ENCODE measurements at places on chromosomes 6 and 20.
A peak's percentile ranks its signal among the peaks of the same experiment; 100 is the strongest.

DNA sequence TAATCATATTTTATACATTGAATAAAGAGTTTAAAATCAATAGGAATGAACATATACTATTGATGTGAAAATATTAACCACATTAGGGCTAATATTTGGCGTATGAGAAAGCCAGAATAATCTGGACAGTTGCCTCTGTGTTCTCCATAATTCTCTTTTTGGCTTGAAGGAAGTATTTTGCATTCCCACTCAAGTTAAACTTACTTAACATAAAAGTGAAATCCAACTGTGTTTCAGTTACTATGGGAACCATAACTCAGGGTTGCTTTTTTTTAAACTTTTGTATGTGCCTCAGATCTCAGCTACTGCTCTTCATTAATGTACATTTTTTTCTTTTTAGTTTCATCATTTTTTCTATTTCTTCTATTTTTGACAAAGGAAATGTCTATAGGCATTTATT is 479.8 kb downstream of the NKAIN2 start:
- DNase-seq: no peak

- no peak for DNase-seq
Measured at GRCh38 chr6:130223508-130223907, 757 bp upstream of the SAMD3 start.

- DNase-seq: no peak
Measured at GRCh38 chr6:127716465-127716864, 139.5 kb downstream of the C6orf58 start.

DNA sequence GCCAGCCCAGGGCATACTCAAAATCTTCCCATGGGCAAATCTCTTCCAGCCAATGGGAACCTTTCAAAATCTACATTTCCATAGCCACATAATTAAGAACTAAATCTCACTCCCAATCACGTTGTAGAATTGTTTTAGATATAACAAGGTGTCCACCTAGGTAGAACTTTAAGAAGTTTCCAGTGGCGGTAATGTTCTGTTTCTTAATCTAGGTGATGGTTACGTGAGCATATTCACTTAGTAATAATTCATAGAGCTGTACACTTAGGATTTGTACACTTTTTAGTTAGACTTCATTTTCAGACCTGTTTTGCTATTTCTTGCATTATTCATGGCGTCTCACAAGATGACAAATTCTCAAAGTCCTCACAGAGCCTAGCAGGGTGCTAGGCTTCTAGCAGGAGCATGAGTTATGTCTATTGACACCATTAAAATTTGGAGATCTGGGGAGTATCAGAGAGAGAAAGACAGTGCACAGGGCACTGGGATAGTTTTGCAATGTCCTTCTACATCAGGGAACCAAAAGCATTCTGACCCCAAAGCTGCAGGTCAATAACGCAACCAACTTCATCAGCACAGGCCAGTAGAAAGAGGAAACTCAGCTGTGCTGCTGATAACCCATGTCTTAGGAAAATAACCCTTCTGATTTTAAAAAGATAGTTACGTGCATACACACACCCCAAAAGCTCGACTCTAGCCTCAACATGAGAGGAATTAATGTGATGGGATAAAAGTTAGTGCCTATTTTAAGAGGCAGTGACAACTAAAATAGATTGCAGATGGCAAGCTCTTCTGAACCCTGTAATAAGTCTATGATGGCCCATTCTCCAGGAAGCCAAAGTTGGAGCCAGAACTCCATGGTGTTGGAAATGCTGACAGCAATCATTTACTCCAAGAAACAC is 518.1 kb upstream of the JARID2 start:
- no peak for DNase-seq

GRCh38 chr20:49973981-49974380 is 8.8 kb upstream of the SNAI1 start:
- DNase-seq: no peak

- DNase-seq: no peak
Measured at GRCh38 chr20:63047267-63047666, 40.5 kb upstream of the BHLHE23 start.

DNA sequence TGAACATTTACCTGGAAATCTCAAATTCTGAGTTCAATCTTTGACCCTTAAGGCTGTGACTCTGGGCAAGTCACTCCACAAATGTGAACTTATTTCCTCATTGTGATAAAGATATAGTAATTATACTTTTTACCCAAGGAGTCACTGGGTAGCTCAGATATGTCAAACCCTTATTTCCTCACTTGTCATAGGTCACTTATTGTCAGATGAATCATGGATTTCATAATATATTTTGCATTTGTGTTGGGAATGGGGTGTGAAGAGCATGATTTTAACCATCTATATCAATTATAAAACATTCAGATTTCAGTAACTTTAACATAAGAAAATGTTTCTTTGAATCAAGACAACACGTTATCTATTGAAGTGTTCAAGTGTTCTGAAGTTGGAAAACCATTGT is 3.7 kb upstream of the CARMIL1 start:
- no peak for DNase-seq

- DNase-seq: peak; percentile 21
Measured at GRCh38 chr6:136550330-136551071, at the start of gene MAP7. MAP7 (minus strand) TSS chr6:136550422; CDS start chr6:136550408, 14 bp downstream.

DNA sequence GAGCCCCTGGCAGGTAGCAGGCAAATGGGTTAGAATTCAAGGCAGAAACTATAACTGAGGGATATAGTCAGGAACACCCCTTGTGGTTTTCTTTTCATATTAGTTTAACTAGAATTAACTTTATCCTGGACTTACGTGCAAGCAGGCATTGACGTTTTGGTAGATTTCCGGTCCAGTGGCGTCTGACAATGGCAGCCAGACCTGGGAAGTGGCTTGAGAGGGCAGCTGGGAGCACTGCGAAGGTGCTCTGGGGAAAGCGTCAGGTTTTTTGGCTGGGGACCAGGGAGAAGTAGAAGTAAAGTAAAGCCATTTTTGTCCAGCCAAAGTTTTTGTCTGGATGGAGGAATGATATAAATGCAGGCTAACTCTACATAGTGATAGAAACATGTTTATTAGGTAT is 8.4 kb upstream of the ACSS1 start:
- DNase-seq: no peak

- DNase-seq: no peak
Measured at GRCh38 chr6:87663434-87663833, 38.6 kb downstream of the AKIRIN2 start.

- DNase-seq: no peak
Measured at GRCh38 chr20:2331106-2331505, 35.3 kb downstream of the TGM3 start.

DNA sequence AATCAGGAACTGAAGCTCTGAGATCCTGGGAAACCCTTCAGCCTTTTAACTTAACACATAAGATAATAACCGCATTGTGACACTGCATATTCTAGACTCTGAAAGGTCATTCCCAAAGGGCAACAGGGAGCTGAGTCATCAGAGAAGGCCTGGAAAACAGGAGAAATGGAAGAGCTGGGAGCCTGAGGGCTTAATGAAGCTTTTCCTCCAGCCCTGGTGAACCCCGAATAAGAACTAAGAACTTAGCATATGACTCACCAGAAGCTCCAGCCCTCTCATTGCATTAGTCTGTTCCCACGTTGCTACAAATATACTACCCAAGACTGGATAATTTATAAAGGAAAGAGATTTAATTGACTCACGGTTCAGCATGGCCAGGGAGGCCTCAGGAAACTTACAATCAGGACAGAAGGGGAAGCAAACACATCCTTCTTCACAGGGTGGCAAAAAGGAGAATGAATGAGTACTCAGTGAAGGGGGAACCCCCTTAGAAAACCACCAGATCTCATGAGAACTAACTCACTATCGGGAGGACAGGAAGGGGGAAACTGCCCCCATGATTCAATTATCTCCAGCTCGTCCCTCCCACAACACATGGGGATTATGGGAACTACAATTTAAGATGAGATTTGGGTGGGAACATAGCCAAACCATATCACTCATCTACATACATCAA is 648.5 kb downstream of the TFAP2A start:
- DNase-seq: no peak

GRCh38 chr20:33012327-33013189 is 5.1 kb downstream of the BPIFB2 start:
- no peak for DNase-seq

All from hypothalamus (tissue), 51 donors.